GM18507 (cell line): ENCODE measurements at places on chromosomes 3 and 15.

- no peak for DNase-seq
Observed at GRCh38 chr3:55904716-55905115, 417.6 kb upstream of the WNT5A start.

GRCh38 chr15:78175330-78175729, 26.2 kb downstream of the IDH3A start:
- no peak for DNase-seq

DNA sequence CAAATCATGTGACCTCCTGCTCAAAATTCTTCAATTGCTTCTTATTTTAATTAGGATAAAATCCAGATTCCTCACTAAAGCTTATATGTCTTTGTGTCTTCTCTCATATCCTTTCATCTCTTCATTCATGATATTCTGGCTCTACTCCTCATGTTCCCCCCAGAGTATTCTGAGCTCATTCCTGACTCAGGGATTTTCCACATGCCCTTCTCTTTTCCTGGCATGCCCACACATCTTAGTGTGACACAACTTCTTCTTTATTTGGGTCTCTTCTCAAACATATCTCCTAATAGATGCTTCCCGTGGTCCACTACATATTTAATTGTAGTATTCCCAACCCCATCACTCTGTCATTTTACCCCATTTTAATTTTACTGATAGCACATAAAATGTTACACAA, 15.2 kb upstream of the MBNL1 start:
- no peak for DNase-seq

DNA sequence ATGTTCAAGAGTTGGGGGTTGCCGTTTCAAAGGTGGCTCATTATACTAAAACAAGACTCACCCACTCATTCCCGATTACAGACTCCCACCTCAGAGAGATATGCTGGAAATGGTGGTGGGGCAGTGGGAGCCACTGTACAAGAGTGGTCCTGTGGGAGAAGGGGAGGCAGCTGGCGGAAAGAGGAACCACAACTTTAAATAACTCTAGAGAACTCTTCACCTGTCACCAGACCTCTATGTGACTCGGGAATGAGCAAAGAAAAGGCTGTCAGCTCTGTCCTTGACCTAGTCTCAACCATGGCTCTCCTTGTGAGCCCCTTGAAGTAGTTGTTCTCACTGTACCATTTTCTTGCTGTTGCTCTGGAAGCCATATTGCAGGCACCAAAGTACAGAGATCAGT, 293.8 kb downstream of the CHST2 start:
- no peak for DNase-seq

DNA sequence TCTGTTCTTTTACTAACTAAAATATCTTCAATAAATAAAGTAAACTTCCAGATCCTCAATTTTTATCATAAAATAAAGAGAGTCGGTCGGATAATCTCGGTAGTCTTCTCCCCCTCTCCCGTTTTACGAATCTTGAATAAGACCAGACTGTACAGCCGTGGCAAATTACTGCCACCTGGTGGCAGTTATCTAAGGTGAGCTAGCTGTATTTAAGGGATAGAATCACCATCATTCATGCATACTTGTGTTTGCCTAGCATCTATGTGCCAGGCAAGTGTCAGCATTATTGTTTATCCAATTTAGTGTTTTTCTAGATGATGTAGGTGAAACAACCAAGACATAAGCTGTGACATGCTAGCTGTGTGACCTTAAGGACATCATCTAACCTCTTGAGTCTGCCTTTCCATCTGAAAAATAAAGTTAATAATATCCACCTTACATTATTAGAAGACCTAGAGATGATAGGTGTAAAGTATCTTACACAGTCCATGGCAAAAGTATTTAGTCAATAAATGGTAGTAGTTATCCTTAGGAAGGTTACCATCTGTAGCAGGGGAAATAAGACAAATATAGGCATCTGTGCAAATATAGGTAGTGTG, 21.3 kb downstream of the DUT start:
- DNase-seq: no peak

DNA sequence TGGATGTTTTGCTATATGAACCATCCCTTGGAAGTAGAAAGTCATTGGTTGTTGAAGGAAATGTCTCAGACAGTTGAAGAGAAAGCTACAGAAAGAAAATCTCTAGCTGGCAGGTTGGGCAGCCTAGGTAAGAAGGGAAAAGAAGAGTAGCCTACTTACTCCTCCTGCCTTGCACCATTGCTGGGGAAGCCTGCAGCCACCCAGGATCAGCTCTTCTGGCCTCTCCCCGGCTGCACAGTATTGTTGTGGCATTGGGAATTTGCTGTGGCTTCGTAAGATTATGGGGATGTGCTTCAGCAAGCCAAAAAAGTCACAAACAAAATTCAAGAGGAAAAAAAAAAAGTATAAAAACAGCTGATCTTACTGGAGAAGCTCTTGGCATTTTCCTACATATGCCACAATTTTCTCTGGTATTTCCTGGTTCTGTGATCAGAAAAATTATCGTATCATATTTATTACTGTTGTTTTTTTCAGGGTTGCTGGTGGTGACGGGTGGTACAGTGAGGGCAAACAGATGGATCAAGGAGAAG, 154.2 kb downstream of the TIGIT start:
- no peak for DNase-seq

DNA sequence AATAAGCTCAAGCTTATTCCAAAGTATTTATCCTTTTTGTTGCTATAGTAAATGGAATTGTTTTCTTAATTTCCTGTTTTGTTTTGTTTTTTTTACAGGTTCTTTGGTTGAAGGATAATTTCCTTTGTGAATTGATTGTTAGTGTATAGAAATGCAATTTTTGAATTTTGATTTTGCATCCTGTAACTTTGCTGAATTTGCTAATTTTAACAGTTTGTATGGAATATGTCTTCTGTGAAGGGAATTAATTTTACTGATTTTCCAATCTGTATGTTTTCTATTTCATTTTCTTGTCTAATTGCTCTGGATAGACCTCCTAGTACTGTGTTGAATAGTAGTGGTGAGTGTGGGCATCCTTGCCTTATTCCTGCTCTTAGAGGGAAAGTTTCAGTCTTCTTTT, 28.3 kb downstream of the PFN2 start:
- no peak for DNase-seq

DNA sequence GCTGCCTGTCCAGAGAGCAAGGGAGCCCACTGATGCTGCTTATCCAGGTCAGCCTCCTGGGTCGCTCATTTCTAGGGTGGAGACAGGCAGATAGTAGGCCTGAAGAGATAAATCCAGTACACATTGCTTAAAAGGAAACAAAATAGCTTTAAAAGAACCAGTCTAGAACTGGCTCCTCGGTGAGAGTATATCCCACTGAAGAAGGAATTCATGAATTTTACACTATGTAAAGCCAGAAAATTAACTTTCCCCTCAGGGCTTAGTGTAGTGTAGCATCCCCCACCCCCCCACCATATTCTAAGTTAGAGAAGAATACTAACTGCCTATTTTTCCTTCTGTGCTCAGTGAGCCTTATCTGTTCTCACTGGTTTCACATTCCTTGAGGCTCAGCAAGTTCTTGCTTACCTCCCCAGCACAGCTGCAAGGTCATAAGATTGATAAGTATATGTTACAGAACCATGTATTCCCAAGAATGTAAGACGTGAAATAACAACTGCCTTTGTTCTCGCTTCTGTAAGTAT, 30.5 kb upstream of the NOX5 start:
- no peak for DNase-seq

DNA sequence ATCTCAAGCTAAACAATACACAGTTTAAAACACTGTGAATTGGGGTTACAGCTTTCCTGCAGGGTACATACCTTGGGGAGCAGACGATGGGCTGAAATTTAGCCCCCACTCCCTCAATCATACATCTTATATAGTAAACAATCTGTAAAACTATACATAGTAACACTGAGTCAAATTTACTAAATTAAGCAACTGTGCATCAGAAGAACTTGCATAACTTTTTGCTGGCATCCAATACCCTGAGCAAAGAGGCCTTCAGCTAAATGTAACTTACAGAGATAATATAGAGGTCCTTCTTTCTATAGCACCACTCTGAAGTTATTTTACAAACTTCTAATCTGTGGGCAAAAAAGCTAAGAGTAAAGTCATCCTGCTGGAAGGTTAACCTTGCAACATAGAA, 603.6 kb upstream of the TGFBR2 start:
- DNase-seq: no peak

- DNase-seq: no peak
Observed at GRCh38 chr15:58154769-58155168, 16.6 kb downstream of the AQP9 start.

- no peak for DNase-seq
Observed at GRCh38 chr3:55718521-55718921, 231.4 kb upstream of the WNT5A start.
